ENCODE measurements at places on chromosomes 11 and 22.

GRCh38 chr11:121032546-121032945 lies 8.6 kb downstream of the TBCEL start:
- DNase-seq: no peak

- no peak for DNase-seq
These were observed 220.9 kb downstream of the PGR start for GRCh38 chr11:100908746-100909145.

- DNase-seq: no peak
These were observed 116.6 kb downstream of the GALNT18 start for GRCh38 chr11:11505190-11505589.

DNA sequence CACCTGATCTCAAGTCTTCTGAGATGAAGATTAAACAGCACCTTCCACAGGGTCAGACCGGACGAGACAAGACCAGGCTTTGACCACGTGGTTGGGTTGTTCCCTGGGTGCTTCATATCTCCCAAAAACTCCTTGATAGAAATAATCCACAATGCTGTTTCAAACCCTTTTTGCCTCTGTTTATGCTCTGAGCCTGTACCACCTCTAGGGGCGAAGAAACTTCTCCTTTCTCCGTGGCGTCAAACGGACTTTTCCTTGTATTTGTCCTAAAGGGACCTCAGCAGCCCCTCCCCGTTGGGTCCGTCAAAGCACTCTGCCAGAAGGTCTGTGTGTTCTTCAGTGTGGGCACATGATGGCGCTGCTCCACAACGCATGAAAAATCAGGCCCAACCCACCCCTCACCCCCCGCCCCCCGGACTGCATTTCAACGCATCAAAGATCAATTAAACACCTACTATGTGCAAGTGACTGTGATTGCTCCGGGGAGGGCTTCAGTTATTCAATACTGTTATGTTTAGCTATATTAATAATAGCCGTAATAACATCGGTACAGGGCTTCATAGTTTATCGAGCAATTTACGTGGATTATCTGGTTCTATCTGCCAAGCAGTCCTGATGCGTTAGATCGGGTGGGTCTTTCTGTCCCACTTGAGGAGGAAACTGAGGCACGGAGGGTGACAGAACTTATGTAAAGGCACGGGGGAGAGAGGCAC lies 17.3 kb upstream of the EIF3D start:
- DNase-seq: peak; percentile 75

- DNase-seq: no peak
These were observed 711.3 kb downstream of the OPCML start for GRCh38 chr11:132821014-132821413.

GRCh38 chr11:12147827-12148226 lies 37.4 kb downstream of the MICAL2 start:
- no peak for DNase-seq

DNA sequence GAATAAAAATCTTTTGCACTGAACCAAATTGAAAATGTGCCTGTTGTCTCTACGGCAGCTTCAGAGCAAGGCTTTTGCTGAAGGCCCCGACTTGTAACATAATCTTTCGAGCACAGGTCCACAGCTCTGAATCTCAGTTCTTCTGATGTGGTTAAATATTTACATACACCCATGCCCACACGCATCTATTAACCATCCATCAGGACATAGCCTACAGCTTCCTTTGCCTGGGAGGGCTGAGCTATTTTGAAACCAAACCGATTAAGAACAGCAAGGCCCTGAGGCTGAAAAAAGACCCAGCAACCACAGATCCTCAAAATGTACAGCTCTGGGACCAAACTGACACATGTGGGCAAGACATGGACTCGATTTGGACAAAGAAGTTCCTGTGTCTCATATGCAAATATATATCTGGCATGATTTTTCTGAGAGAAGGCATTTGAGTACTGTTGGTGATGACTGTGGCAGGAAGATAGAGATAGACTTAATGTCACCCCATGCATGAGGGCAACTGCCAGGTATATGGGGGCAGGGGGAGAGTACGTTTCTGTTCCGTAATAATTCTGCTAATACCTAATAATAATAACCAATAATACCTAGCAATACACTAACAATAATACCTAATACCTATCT lies 322.7 kb upstream of the PLET1 start:
- DNase-seq: no peak

DNA sequence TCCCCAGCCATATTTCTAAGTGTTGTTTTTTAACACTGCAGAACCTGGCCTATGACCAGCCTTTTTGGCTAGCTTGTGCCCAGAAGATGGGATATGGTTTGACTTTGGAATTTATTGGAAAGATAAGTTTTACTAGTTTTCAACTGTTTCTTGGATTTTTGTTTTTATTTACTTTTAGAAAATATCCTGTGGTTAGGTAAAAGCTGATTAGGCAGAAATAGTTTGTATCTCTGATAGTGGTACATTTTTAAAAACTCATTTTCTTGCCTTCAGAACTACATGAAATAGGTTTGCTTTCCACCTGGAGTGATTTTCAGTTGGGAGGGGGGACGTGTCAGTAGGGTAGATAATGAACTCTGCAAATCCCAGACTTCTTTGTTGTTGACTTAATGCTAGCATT lies 91.3 kb upstream of the RASSF10 start:
- no peak for DNase-seq

DNA sequence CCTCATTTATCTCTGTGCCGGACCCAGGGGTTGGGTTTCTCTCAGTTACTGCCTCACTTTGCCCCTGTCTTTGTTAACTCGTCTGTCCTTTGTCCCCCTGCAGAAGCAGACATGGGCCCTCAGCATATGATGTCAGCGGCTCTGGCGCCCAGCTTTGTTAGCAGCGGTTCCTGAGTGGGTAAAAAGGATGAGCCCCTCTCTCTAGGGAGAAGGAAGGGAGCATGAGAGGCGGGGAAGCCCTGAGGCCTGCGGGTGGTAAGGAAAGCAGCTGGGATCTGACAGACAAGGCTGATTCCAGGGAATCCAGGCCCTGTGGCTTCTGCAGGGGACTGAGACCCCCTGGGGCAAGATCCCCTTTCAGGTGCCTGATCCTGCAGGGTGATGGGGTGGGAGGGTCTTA lies 51.7 kb downstream of the MCM5 start:
- DNase-seq: no peak

DNA sequence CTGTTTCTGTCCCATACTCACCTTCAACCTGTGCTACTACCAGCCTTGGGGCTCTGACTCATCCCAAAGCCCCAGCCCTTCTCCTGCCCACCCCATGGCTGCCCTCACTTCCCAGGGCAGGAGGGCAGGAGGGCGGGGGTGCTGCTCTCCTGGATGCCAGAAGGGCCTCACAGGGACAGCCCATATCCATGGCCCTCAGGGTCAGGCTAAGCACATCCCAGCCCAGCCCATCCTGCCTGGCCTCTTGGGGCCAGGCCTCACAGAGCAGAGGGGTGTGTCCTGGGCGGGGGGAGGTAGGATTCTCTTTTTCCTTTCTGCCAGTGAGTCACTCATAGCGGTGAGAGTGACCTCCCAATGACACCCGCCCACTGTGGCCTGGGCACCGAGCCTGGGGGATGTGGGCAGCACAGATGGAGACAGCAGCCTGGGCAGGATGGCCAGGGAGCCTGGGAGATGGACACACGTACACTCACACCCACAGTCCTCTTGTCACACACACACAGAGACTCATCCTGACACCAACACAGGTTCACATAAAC lies 2.4 kb downstream of the LTBP3 start:
- DNase-seq: no peak

DNA sequence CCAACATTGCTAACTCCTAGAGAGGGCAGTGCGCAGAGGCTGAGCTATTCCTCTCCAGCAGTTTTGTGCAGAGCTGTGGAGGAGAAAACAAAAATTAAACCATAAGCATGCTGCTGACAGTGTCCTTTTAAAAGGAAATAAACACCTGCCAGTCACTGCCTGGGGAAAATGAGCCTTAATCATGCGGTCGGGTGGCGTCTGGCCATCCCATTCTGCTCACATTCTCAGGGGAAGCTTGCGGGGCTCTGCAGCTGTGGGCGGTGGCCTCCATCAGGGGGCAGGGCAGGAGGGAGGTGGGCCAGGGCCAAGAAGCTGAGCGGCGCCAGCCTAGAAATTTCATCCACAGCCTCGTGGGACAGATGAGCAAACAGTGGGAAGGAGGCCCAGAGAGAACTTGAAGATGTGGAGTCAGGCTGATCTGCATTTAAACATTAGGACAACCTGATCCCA lies 71.0 kb upstream of the TP53I11 start:
- DNase-seq: peak; percentile 52

DNA sequence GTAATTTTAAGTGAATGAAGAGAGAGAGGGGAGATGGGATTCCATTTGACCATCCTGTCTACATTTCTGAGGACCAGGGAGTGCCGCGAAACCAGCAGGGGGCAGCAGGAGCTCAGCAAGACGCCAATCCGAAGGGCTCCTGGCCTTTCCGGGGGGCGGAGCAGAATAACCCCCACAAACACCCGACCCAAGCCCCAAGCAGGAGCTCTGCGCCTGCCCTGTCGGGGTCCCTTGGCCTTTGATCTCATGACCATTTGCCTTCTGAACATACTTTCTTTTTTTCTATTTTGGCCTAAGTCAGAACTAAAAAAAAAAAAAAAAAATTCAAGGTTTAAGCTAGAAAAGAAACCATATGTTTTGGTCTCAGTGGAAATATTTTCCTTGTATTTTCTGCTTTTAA lies 21.9 kb upstream of the SCN2B start:
- DNase-seq: peak; percentile 82

DNA sequence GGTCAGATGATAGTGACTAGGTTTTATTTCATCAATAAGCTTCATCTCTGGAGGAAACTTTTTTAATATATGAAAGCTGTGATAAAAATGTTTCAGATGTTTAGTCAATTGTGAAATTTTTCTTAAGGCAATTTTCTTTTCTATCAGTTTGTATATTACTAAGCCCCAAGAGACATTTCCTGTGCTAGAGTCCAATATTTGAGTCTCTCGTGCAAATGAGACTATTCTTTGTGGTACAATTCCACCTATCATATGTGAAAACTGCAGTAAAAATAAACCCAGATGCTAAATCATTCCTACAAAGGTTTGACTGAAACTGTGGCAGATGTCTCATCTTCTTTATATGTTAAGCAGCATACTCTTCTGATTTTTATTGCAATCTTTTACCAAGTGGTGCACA lies 28.0 kb downstream of the CTR9 start:
- no peak for DNase-seq

GRCh38 chr22:27795053-27795452 lies 6.5 kb downstream of the MN1 start:
- DNase-seq: no peak

GRCh38 chr11:86988351-86988881 lies 33.2 kb upstream of the FZD4 start:
- no peak for DNase-seq

DNA sequence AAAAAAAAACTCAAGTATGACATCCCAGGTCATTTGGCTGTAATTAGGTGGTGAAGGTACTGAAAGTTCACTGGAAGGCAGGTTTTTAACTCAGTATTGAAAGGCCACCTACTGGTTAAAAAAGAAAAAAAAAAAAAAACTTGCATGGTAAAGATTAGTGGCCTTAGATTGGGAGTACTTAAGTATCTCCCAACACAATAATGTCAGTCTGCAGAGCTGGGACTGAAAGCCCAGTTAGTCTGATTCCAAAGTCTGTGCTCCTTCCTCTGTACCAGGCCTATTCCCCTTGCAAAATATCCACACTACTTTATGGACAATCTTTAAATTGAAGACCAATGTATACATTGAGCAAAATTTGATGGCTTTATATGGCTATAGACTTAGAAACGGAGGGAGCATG lies 85.5 kb downstream of the NOX4 start:
- DNase-seq: no peak

DNA sequence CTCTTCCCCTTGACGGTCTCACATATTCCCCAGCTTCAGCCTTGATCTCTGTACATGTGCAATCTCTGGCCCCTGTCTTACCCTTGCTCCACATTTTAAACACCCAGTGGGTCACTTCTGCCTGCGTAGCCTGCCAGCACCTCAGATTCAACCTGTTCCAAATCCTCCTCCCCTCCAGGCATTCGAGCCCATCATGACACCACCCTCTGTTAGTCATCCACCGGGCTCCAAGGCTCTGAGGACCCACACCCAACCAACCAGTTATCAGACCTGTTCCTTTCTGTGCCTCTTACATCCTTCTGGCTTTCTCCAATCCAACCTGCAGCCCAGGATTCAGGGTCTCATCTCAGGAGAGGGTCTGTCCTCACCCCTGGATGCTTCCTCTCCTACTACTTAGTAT lies 119.8 kb upstream of the TBCEL start:
- no peak for DNase-seq

- no peak for DNase-seq
These were observed 866 bp downstream of the MED17 start for GRCh38 chr11:93784935-93785360.

- peak; percentile 30 for DNase-seq
These were observed 24.0 kb downstream of the KCNJ5 start for GRCh38 chr11:128915149-128915521.

GRCh38 chr11:76654298-76654851 lies 16.2 kb downstream of the LRRC32 start:
- no peak for DNase-seq

- DNase-seq: no peak
These were observed 14.3 kb downstream of the C1QTNF6 start for GRCh38 chr22:37173709-37174108.

- peak; percentile 82 for DNase-seq
These were observed 1.5 kb downstream of the CHEK1 start for GRCh38 chr11:125626288-125626950.

DNA sequence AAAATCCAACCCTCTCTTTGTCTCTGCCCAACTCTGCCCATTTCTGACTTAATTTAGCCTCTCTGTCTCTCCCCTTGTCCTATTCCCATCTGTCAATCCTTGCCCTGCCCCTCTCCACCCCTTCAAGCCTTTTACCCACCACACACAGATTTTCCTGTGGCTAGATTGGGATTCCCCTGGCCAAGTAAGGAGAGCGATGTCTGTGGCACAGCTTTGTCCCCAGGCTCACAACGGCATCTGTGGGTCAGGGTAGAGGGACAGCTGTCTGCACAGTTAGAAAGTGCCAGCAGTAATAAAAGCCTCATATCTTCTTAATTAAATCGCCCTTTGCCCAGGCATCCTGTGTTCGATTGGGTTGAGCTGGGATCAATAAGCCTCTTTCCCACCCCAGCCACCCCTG lies 1.3 kb upstream of the KCNC1 start:
- no peak for DNase-seq

- no peak for DNase-seq
These were observed 483.0 kb downstream of the MN1 start for GRCh38 chr22:27318516-27318915.

DNA sequence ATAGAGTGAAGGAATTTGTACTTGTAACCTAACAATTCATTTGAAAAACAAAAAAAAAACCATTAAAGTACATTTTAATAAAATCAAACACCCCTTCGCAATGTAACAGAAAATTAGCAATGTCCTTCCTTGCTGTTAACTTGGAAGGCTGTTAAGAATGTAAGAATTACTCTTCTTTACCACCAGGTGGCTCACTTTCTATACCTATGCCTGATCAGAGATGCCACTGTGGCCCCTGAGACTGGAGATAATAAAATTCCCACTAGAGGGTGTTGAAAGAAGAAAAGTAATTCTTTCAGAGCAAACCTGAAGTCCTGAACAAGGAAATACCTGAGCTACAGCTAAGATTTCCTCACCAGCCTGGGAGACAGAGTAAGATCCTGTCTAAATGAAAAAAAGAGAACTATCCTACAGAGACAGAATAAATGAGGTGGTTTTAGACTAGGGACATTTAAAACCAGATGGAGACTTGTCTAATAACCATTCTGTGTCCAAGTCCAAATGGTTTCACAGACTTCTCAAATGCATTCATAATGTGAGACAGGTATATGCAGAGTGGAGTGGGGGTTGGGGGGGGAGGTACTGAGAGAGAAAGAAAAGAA lies 1089.3 kb downstream of the FAM181B start:
- peak; percentile 55 for DNase-seq

All from WERI-Rb-1 (cell line).